ENCODE measurements at places on chromosomes 1 and 21.

- no peak for DNase-seq
Measured at GRCh38 chr21:41597227-41597626, 89.3 kb upstream of the TMPRSS2 start.

DNA sequence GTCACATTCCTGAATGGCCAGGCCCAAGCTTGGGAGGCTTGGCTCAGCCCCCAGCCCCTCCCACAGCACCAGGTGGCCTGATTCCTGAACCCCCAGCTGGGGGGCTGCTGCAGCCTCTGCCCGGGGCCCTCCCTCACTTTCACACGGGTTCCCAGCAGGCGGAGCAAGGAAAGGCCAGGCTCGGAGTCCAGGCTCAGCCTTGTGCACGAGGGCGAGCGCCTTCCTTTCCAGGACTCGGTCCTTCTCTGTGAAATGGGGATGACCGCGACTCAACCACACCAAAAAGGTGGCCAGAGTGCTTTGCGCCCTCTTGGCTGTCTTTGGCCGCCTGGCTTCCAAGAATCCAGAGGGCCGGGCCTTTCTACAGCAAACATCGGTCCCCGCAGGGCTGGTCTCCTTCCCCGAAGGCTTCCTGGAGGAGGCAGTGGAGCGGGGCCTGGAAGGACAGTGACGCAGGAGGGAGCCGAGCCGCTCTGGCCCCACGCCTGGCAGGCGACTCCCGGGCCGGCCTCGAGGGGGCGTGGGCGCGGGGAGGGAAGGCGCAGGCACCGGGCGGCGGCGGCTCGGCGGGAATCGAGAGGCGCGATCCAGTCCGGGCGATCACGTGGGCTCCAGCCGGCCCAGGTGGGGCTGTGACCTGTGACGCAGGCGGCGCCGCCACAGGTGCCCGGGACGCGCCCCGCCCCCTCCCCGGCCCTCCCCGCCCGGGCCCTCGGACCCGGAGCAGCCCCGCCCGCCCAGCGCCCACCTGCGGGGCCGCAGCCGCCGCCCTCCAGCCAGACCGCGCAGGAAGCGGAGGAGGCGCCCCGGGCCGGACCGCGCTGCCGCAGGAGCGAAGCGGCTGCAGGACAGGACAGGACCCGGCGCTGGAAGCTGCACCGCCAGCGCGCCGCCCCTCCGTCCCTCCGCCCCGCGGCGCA lies at the start of gene ARHGEF16:
Gene ARHGEF16 (plus strand): TSS at position 775 of the 920 bp plus-strand sequence. CDS start 8,420 bp downstream, outside the sequence.
- peak; percentile 88 for DNase-seq

DNA sequence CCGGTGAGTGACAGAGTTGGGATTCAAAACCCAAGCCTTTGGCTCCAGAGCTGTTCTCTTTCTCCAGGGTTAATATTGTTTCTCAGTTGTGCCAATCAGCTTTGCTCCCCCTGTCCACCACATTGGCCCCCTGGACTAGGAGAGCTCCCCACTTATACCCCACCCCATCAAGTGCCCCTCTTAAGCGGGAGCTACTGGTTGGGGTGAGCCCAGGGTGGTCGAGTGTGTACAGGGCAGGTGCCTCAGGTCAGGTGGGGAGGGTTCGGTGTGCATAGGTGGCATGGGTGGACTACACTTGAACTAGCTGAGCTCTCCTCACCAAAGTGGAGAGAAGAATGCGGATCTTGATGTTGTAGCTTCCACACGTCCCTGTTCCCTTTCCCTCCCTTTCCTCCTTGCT lies 14.2 kb downstream of the KCNA2 start:
- no peak for DNase-seq

GRCh38 chr1:192133350-192133926 lies 24.8 kb upstream of the RGS18 start:
- no peak for DNase-seq

- no peak for DNase-seq
Measured at GRCh38 chr1:55353707-55354620, 138.8 kb upstream of the USP24 start.

DNA sequence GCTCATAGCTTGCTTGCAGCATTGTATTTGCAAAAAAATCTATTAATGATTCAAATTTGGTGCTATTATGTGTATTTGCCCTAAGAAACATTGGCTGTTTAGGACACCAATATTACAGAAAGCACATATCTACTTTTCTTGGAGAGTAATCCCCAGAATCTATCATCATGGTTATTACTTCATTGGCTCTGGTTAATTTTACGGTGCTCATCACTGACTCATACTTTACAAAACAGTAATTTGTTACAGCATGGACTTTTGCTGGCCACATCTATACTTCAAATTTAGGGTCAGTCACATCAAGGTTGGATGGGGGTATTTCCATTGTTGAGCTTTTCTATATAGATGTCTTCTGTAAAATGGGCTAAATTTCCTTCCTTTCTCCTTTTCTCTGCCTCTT lies 45.7 kb downstream of the SH3GLB1 start:
- no peak for DNase-seq

DNA sequence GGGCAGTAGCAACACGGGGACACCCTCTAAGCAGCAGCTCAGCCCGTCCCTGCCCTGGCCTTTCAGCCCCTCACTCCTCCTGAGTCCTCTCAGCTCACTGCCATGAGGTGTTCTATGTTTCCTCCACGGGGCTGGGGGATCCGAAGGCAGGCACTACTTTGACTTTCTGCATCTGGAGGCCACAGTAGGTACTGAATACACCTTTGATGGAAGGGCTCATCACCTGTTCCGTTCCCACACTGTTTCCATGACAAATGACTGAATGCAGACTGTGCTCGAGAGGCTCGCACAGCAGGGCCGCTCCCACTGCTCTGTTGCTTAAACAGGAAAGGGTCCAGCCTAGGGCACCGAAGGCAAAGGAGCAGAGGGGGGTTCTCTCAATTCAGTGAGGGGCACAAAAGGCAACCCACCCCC lies 77.6 kb upstream of the DNAH14 start:
- DNase-seq = peak; percentile 84

DNA sequence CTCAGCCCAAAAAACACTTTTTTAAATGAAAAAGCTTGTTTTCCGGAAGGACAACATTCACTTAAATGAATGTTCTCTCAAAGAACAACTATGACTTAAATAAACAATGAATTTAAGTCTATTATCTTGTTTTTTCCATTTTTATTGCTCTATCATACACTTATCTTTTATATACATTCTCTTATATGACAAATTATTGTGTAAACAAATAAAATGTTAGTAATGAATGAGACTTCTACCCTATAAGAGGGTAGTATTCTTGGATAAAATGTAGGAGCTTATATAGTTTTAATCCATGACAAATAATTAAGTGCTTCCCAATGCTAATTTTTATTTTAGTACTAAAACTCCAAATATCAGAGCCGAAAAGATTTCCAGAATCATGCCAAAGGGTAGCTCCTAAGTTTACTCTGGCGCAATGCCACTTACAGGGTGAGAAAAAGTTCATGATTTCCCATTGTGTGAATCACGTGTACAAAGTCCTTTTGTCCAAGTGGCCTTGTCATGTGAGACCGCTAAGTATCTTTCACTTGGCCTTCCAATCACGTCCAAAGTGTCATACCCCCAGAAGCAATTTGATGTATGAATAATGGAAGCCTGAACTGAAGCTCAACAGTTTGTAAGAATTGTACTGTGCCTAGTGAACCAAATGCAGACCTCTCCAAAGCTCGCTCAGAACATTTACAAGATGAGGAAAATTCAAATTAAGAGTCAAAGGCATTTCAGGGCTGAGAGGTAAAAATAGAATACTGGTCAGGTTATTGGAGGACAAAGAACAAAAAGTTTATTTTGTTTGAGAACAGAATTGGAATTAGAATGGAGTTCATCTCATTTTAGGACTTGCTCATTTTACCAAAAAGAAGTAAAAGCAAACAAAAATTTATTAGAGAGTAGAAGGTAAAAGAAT lies 56.6 kb upstream of the C1orf21 start:
- DNase-seq = peak; percentile 70

- no peak for DNase-seq
Measured at GRCh38 chr1:81650776-81651175, 150.0 kb upstream of the ADGRL2 start.

DNA sequence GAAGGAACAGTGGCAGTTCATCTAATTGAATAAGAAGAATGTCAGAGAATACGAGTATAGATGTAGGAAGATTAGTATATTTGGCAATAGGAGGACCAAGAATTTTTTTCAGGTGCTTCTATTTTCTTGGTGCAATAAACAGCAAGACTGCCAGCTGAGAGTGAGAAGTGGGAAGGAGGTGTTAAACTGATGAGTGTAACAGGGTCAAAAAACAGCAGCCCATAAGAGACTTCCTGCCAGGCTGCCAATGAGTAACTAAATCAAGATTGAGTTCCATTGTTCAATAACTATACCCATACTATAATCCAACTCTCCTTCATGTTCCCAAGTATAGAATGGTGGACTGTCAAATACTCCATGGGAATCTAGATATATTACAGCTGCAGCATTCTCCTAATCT lies 28.7 kb downstream of the LYST start:
- DNase-seq = no peak

DNA sequence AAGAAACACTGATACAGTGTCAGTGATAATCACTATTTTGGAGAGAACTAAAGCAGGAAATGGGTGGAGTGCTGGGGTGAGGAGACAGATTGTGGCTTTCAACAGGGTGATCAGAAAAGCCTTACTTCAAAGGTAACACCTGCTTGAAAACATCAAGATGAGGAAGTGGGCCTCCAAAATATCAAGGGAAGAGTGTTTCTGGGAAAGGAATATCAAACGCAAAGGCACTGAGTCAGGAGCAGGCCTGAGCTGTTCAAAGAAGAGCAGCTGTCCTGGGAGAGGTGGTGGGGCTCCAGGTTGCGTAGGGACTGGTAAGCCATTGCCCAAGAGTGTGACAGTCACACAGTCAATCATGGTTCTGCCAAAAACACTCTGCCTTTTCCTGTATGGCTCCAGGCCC lies 47.1 kb upstream of the ATP1A1 start:
- no peak for DNase-seq

DNA sequence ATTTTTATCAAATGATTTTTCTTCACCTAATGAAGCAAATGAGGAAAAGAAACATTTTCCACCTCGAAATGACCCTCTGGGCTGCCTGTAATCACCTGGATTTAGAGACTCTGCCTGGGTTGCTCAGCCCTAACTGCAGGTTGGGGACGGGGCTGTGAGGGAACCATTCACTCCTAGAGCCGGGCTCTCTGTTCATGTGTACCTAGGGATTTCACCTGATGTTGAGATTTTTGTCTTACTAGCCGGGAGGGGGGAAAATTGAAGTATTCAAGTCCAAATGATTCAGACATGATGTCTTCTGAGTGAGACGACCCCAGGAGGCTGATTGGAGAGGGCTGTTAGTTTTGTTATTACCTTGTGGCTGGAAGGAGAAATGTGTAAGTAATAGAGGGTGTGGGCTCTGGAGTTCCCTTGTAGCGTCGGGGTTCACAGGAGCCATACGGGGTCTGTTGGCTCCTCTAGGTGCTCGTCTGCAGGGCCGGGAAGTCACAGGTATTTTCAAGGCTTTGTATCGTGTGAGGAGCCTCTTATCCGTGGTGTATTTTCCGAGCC lies 42.3 kb upstream of the PWP2 start:
- no peak for DNase-seq
